ENCODE measurements at places on chromosomes 1 and 21.

GRCh38 chr21:33360881-33361602 lies 36.3 kb downstream of the IFNAR1 start:
- peak; percentile 67 for DNase-seq

DNA sequence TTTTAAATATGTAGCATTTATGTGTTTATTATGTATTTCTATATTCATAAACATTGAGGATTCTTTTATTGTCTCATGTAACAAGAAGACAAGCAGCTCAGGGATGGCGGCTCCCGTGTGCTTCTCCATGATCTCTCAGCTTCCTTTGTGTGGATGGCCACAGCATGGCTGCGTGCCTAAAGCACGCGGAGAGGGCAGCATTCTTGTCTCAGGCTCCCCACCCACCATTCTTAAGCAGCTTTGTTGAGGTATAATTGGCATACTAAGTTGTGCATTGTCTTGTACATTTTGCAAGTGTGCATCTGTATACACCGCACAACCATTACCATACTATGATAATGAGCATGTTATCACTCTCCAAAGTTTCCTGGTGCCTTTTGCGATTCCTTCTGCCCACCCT lies 81.6 kb downstream of the CAMTA1 start:
- DNase-seq = no peak

DNA sequence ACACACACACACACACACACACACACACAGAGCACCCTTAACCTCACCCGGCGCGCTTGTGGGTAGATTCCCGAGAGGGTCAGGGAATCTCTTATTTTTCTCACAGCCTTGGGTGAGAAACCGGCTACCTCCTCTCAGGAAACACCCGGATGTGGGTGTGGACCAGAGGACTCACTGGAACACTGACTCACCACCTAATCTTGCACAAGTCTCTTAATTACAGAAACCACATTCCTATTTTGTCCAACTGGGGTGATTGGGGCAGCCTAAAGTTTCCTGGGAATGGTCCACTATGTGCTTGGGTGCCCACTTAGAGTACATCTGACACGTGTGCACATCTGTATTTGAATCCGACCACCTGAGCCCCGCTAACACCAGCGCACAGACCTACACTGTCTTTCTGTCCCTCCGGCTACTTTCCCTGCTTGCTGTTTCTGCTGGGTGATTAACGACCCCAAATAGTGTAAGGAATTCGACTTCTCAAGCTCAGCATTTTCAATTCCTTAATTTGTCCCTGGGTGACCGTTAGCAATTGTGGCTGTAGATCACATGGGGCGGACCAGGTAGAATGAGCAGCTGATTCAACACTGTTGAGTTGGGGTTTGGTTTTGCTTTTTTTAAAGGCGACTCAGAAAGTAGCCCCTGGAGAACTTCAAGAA lies 14.0 kb upstream of the TBX15 start:
- no peak for DNase-seq

DNA sequence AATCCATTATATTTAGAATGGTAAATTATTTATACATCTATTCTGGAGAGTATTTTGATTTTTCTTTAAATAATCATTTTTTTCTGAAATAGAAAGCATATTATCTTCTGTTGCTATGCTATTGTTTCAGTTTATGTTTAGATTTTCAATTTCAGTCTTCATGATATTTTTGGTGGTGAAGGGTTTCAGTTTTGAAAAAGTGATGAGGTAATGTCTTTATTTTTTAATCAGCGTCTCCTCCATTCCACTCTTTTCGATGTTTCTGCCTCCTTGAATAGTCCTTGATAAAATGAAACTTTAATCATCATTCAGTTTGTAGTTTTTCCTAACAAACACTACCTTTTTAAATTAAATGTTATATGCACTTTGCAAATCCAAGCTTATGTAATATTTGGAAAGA lies 428.6 kb downstream of the PTPRC start:
- no peak for DNase-seq

DNA sequence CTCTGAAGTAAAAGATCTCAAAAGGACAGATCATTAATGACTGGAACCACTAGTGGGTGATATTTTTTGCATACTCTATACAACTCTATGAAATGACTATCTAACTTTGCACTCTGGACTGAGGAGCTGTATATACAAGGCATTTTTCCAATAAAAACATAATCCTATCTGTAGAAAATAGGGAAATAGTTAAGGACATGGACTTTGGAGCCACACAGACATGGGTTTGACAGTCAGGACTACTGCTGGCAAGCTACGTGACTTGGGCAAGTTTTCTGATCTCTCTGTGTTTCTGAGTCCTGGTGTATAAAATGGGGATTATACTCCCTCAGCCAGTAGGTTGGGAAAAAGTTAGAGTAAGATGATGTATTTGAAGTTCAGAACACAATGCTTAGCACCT lies 20.9 kb upstream of the HSD3B2 start:
- no peak for DNase-seq

DNA sequence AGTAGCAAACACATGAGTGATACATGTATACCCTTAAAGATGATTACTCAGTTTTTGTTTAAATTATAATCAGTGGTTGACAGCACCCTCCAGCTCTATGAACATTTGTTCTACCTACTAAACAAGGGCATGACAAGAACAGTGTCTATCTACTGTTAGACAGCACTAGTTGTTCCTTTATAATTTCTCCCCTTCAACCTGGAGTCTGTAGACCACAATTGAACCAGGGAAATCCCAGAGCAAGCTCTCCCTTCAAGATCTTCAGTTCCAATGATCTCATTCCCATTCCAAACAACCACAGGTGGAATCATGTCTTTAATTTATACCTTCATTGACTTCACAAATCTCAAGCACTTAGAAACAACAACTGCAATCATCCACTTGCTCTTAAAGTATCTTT lies 216.1 kb downstream of the HHIPL2 start:
- no peak for DNase-seq

DNA sequence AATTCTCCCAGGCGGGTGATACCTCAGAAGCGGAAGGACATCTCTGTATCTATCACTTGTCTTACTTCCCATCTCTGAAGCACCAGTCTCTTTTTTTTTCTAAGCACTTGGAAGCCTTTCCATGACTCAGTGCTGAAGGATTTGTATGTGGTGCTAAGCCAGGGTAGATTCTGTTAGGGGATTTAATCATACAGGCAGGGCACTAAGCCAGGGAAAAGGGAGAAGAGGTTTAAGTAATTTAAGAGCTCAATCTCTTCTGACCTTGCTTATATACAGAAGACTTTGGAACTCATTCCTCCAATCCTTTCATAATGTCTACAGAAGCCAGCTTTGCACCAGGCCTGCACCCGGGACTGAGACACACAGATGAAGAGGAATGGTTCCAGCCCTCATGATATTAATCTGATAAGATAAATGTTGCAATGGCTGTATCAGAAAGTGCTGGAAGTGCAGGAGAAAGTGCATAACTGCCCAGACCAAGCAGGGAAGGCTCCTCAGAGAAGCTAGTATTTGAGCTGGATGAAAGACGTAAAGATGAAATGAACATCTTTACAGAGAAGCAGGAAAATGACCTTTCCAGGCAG lies 11.0 kb downstream of the FAM163A start:
- no peak for DNase-seq

- DNase-seq = no peak
Observed at GRCh38 chr21:26085882-26086281, 84.7 kb downstream of the APP start.

DNA sequence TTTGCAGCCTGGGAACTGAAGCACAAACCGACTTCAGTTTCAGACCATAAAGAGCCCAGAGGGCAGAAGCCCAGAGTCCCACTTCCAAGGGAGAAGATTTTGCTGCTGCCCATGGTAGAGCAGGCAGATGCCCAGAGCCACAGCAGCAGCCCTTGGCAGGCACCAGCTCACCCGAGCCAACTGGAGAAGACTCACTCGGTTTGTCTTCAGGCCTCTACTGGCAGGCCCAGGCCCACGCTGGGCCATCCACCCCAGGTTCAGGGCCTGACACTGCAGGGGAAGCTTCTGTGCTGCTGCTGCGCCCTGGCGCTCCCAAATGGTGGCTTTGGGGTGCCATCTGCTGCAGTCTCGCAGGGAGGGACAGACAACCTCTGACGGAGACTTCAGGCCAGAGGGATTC lies 33.3 kb downstream of the SLC66A1 start:
- DNase-seq = no peak
